Calu3 (cell line): ENCODE measurements at places on chromosomes 1 and 21. TPM values are rescaled to one million over a fixed set of nuclear protein-coding genes. Genes with fewer than 3 reads are reported as not detected.

DNA sequence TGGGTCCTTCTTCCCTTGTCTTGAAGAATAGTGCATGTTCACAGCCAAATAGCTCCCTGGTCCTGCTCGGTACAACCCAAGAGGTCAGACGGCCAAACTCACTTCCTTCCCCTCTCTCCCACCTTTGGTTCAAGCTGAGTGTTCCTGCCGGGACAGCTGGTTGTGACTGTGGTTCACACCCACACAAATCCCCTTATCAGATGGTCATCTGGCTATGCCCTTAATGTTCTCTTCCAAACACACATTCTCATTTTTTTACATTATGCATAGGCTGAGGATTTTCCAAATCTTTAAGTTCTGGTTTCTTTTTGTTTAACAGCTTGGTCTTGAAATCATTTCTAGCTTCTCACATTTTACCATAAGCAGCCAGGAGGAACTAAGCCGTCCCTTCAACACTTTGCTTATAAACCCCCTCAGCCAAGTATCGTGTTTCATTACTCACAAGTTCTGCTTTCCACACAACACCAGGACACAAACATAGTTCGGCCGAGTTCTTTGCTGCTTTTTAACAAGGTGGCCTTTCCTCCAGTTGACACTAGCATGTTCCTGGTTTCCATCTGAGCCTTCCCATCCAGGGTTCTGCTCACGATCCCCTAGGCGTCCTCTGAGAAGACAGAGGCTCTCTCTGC, 19.7 kb upstream of the TSPEAR start:
- no peak for DNase-seq

- no peak for DNase-seq
These were observed 51.4 kb downstream of the NGF start for GRCh38 chr1:115286431-115287205.

DNA sequence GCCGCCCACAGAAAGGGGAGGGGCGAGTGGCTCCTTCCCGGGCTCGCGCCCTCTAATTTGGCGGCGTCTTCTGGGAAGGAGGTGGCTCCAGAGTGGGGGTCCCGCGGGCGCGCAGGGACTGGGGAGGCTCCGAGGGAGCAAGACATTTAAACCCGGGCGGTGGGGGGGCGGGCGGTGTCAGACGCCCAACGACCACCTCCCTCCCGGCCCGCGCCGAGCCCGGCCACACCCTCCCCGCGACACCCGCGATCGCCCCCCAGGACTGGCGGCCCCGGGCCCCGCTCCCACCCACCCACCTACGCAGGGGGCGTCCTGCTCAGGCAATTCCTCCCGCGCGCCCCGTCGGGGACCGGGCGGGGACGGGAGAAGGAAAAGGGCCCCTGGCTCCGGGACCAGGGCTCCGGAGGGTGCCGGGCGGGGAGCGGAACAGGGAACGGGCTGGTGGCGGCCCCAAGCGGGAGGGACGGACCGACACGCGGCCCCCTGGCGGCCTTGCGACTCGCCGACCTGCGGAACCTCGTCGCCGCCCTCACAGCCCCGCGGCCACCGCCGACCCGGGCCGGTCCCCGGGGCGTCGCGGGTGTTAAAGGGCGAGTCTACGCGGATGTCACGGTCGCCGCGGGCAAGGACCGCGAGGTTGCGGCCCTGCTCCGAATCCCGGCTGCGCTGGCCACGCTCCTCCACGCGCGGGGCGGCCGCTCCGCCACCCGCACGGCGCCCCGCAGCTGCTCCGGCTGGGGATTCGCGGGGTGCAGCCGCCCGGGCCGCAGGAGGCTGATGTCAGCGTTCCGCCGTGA, 94.0 kb upstream of the FMN2 start:
- DNase-seq = peak; percentile 74

The KLHDC9 gene
- total RNA-seq = 5.3 and 7.0 TPM in 2 replicates

DNA sequence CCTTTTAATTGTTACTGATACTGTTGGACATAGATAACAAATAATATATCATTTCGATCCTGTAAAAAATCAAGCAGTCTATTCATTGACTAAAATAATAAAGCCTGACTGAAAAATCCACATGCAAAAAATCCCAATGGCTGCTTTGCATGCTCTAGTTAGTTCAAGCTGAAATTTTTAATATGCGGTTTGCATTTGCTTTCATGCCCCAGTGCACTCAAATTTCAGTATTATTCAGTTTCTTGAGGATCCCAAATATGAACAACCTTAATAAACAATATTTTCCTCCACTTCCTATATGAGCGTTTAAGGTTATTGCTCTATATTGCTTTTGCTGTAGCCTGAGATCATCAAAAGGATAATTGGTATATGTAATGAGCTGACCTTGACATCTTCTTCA, 75.1 kb upstream of the DPH5 start:
- DNase-seq = no peak

- DNase-seq = peak; percentile 64
These were observed 86.1 kb downstream of the FASLG start for GRCh38 chr1:172745014-172745413.

The OR6K3 gene
- not detected in 2 replicates for total RNA-seq

The GPR25 gene
- not detected in 2 replicates for total RNA-seq

GRCh38 chr1:213969958-213970555, 17.7 kb upstream of the PROX1 start:
- DNase-seq = no peak

- DNase-seq = no peak
These were observed 29.7 kb upstream of the GRIK3 start for GRCh38 chr1:37064039-37064438.

DNA sequence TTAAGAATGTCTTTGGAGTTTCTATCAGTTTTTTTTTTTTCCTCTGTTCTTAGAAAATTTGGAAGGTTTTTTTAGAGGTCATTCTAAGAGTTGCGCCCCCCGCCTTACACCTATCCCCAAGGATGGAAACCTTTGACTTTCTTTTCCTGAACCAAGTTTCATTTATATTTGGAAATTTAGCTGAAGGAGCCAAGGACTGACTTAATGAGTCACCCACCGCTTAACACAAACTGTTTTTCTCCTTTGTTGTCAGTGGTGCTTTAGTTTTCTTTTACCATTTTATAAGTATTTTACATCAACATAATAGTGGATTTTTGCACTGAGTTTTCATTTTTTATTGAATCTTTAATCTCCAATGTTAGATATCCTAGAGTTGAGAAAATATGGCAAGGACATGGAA, 25.3 kb downstream of the USP25 start:
- no peak for DNase-seq

DNA sequence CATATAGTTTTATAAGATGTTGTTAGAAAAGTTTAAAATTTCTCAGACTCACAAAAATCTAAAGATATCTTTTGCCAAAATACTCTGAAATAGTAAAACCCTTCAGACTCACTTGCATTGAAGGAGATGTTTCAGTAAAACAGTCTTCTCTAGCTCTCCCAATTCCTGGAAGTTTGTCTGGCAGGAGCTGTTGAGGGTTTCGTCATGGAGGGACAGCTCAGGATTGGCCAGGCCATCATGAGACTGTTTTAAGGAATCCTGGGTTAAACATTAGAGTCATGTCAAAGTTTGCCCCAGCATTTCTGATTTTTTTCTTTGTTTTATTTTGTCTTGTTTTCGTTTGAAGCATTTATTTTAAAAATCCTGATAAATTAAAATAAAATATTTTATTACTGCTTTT, 293.8 kb upstream of the PBX1 start:
- no peak for DNase-seq

The PLA2G5 gene
- total RNA-seq = not detected in 2 replicates

- DNase-seq = peak; percentile 61
These were observed 20.8 kb upstream of the LAPTM5 start for GRCh38 chr1:30778154-30778978.

DNA sequence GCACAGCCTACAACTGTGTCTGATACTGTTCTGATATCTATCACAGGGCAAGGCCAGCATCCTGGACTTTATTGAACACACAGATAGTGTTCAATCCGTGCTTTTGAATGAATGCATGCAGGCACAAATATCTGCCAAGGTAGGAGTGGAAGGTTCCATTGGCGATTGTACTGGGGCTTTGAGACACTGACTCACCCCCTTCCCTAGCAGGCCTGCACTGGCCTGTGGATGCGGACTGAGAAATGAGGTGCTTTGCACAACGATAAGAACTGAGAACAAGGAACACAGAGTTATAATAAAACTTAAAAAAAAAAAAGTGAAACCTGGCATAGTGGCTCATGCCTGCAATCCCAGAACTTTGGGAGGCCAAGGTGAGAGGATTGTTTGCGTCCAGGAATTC, 62.4 kb upstream of the NGF start:
- DNase-seq = no peak

- no peak for DNase-seq
These were observed 12.2 kb downstream of the RHBDL2 start for GRCh38 chr1:38929476-38929875.

DNA sequence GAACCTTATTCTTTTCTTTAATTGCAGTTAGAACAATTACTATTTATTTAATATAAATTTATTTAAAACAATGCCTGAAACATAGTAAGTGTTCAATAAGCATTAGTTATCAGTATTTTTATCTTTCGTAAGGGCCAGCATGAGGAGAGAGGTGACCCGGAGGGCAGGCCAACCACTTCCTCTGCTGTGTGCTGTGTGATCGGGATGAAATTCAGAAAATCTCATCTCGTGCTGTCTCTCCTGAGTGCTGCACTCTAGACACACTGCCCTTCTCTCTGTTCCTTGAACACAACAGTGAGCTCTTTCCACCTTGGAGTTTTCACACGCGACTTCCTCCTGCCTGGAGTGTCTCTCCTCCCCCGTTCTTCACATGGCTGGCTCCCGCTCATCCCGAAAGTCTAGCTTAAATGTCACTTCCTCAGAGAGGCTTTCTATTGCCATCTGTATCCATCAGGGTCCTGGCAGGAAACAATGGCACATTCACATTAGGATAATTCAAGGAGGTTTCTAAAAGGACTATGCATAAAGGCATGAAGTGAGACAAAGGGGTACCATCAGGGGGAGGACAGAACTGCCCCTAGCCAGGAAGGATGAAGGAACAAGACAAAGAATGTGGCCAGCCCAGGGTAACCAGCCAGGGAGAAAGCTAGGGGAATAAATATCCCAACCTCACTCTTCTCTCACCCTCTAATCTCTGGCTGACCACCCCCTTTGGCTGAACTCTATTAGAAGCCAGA, 142.6 kb upstream of the GJB5 start:
- DNase-seq = no peak

- DNase-seq = no peak
These were observed 31.2 kb downstream of the PRKCZ start for GRCh38 chr1:2081326-2081885.

- DNase-seq = no peak
These were observed 51.7 kb upstream of the SOD1 start for GRCh38 chr21:31607791-31608190.

The ST6GALNAC5 gene
- 1.3 and 2.0 TPM in 2 replicates for total RNA-seq

- DNase-seq = no peak
These were observed 308.9 kb upstream of the LRRC7 start for GRCh38 chr1:69258842-69259241.

The CD247 gene
- 0.61 and 0.97 TPM in 2 replicates for total RNA-seq

The C21orf91 gene
- 9.6 and 10.6 TPM in 2 replicates for total RNA-seq

DNA sequence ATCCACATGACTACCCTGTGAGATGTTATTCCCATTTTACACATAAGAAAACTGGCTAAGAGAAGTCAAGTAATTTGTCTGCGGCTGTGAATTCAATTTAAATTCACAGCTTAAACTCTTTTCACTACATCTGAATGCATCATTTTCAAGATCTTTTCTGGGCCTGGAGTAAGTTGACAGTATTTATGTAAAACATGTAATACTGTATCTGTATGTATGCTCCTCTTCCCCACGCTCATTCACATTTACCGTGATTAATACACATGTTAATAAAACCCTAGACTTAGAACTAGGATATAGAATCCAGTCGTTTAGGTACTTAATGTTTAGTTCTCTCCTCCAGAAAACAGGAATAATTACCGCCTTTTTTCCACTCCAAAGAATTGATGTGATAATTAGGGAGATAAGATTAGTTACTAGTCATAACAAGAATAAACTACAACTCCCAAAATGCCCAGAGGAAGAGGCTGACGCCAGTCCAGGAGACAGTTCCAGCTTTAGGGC, 442 bp upstream of the PPP1R12B start:
- no peak for DNase-seq

The NECTIN4 gene
- total RNA-seq = 24.9 and 42.4 TPM in 2 replicates

- DNase-seq = peak; percentile 77
These were observed 6.7 kb upstream of the FAM167B start for GRCh38 chr1:32240140-32240951.

The ZBTB21 gene
- total RNA-seq = 14.5 and 17.3 TPM in 2 replicates

DNA sequence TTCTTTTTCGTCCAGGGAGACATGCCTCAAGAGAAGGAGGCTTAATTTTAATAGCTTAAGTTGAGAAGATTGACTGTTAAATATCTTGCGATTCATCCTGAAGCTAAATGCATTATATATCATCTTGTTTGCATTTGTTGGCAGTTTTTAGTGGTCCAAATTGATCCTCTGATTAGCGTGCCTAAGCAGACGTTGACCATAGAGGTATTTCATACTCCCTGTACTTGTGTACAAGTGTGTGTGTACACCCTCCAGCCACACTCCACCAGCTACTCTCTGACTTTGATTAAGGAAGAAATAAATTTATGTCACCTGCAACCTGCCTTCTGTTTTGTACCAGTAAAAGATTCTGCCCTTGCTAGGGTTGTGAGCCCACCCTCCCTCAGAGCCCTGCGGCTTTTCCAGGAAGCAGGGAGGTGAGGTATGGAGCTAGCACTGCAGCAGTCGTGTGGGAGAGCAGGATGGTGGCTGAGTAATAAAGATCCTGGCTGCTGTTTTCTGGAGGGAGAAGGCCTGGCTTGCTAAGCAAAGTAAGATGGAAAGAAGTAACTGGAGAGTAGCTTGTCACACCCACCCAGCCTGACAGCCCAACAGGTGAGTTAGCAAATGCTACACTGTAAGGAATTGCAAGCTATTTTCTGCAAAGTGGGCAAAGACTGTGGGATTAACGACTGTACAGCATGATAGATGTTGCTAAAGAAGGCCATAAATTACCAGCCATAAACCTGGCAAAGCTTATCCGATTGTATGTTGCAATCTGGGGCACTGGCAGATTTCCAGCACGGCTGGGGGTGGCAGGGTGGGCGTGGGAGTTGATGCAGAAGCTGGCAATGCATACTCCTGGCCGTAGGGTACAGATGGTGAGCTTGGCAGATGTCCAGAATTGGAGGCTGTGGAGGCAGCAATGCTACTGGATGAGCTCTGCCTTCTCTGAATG, 170.2 kb downstream of the TNR start:
- DNase-seq = no peak
